Activated CD4-positive, alpha-beta T cell treated with anti-CD3 and anti-CD28 coated beads for 24 hours (primary cell): ENCODE measurements at places on chromosomes 11 and 22.

DNA sequence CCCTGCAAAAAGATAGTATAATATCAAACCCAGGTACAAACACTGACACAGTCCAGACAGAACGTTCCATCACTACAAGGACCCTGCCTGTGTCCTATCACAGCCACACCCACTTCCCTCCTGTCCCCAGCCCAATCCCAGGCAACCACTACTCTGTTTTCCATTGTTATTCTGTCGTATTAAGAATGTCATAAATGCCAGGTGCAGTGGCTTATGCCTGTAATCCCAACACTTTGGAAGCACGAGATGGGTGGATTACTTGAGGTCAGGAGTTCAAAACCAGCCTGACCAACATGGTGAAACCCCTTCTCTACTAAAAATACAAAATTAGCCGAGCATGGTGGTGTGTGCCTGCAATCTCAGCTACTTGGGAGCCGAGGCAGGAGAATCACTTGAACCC lies 89.0 kb downstream of the TRMU start:
- DNase-seq: no peak

- no peak for DNase-seq
These were observed at the start of gene MORC2 for GRCh38 chr22:30968015-30968923. TSS of gene MORC2 (minus strand) at chr22:30968774. CDS start at chr22:30967889, 885 bp downstream.

- no peak for DNase-seq
These were observed 722 bp upstream of the GUCY1A2 start for GRCh38 chr11:107018902-107019493.

DNA sequence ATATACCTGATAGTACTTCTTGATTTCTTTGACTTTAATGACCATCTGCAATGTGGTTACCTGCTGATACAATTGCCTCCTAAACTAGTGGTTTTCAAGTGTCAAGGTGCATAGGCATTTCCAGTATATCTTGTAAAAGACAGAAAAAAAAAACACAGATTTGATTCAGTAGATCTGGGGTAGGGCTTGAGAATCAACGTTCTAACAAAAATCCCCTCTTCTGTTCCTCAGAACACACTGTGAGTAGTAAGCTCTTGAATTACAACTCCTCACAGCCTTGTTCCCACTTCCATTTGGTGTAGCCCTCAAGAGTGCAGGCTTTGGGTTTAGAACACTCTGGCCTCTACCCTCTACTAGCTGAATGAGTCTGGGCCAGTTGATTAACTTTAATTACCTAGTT lies 78.0 kb upstream of the CTSC start:
- no peak for DNase-seq

- no peak for DNase-seq
These were observed 822 bp downstream of the RBX1 start for GRCh38 chr22:40951795-40952605.

DNA sequence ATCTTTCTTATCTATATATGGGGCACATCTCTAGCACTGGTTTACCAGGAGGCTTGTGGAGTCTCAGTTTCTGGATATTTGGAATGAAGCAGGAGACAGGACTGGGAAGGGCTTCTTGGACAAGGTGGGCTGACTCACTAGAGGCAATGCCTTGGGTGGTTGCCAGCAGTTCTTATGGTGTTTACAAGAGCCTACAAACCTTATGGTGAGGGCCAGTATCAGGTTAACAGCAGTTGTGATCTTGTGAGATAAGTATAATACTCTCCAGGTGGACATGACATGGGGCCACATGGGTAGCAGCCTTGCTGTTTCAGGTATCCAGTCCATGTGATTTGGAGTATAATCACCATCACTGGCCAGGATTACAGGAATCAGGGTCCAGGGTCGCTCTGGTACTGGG lies 10.2 kb downstream of the FUT4 start:
- no peak for DNase-seq

- DNase-seq: no peak
These were observed 116.1 kb upstream of the VPREB1 start for GRCh38 chr22:22128440-22128839.

DNA sequence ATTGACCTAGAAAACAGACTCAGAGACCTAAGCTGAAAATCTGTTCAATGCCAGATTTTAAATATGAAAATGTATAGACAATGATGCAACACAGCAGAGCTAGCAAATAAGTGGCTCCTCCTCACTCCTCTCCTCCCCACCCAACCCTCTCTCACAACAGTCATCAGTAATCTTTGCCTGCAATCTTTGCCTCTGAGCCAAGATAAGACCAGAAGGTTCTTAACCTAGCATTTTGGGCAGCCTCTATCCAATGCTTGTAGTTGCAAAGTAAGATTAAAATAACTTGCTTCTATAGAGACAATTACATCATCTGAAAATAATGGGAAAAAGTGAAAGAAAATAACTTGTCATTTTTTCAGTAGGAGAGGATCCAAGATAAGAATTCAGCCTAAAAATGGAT lies 117.3 kb downstream of the PARVA start:
- DNase-seq: no peak

DNA sequence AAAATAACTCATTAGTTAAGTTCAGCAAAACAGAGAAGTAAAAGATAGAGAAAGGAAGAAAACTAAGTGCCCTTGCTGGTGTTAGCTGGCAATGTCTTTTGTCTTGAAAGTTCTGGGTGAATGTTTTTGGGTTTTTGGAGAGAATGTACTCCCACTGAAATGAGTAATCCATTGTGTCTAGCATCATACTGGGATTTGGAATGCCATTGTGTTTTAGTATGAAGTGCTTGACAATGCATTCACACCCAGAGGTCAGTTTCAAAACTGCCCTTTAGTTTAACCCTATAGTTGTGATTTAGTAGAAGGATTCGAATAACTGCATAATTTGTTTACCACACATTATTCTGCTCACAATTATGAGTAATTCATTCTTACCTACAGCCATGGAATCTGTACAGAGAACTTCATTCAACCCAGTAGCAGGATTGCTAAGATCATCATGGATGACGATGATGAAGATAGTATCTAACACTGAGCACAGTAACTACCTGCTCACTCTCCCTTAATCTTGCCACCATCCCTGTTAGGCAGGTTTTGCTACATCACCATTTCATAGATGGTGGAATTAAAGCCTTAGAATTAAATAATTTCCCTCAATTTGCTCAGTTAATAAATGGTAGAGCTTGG lies 33.9 kb downstream of the MAML2 start:
- no peak for DNase-seq

DNA sequence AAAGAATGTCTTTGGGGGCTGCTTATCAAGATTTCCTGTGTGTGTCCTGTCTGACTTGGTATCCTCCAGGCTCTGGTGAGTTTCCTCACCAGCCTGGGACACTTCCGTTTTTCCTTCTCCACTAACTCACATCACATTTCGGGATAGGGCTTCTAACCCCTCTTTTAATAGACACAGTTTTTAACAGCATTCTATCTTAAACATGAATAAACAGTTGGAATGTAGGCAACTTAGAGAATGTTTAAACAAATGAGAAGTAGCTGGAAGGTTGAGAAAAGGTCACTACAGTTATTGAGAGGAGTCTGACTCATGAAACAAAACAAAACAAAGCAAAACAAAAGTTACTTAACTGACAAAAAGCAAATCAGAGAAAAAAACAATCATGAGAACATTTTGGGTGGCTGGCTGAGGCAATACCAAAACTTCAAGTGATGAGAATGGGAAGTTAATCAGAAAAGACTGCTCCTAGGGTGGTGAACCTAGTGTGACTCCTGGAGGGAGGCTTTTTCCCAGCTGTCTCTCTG lies 64.7 kb upstream of the CTSC start:
- no peak for DNase-seq

- DNase-seq: no peak
These were observed 690 bp upstream of the UVRAG start for GRCh38 chr11:75814363-75814676.

DNA sequence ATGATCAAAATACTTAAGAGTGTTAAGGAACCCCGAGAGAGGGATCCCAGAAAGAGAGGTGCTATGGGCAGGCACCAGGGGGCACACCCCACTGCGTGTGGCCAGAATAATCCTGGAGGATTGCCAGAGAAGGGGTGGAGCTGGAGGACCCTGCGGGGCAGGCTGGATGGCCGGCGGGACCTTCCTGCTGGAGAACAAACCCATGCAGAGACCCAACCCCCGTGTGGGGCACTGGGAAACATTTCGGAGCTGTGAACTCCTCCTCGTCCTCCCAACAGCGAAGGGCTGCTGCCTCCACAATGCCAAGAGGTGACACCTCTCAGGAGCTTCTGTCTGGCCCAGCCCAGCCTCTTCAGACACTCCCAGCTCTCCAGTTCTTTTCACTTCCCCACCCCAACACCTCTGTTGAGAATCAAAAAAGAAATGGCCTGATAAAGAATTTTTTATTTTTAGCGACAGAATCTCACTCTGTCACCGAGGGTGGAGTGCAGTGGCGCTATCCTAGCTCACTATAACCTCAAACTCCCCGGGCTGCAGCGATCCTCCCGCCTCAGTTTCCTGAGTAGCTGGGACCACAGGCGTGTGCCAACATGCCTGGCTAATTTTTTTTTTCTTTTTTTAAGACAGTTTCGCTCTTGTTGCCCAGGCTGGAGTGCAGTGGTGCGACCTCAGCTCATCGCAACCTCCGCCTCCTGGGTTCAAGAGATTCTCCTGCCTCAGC lies 25.6 kb downstream of the RHOD start:
- DNase-seq: no peak

DNA sequence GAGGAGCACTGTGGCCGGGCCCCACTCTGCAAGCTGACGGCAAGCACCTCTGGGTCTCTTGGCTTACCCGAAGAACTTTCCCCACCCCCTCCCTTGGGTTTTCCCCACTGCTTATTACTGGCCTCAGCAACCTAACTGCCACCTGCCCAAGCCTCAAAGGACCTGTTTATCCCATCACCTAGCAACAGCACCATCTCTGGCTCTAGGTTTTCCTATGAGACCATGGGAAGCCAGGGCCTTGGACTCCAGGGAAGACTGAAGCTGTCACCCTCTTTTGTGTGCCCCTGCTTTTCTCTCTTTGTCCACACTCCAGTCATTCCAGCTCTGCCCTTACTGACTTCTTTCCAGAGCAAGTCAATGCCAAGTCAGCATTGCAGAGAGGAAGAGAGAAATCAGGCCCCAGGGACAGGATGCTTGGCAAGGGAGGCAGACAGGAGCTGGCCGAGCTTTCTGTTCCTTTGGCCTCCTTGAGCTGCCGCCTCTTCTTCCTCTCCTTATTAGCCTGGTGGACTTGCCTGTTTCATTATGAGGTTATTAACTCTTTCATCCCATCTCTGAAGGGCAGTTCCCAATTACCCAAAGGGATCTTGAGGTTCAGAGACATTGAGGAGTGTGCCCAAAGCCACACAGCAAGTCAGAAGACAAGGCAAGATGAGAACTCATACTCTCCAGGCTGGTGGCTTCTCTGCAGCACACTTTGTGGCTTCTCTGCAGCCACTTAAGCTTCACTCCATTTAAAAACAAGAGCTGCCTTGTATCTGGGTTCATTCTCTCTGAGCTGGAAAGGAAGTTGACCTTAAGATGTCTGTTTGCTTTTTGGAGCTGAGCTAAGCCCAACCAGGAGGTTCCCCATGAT lies at the start of gene SMIM35:
SMIM35 (minus strand) TSS at position 51 of the 856 bp plus-strand sequence. CDS start 206 bp downstream, outside the sequence.
- DNase-seq: no peak

DNA sequence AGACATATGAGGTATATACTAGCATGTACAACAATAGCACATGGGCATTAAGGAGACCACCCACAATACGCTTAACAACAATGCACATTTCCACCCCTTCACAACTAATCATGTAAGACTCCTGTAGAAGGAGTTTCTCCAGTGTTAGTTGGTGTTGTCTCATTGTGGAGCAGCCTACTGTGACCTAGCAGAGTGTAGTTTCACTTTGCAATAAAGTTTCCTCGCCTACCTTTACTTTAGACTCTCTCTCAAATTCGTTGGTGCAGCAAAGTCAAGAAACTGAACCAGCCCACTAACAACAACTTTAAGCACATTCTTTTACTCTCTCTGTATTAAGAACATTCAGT lies 863.6 kb downstream of the FAM181B start:
- no peak for DNase-seq
